ENCODE measurements at places on chromosomes 16 and 17.
A peak's percentile ranks its signal among the peaks of the same experiment; 100 is the strongest.

DNA sequence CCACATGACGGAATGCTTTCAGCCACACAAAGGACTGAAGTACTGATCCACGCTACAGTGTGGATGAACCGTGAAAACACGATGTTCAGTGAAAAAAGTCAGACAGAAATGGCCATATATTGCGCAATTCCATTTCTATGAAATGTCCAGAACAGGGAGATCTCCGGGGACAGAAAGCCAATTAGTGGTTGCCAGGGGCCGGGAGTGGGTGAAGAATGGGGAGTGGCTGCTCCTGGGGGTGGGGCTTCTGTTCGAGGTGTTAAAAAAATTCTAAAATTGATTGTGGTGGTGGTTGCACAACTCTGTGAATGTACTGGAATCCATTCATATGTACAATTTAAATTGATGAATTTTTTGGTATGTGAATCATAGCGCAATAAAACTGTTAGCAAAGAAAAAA lies 154.8 kb upstream of the HSBP1 start:
- no peak for DNase-seq

- peak; percentile 92 for DNase-seq
Observed at GRCh38 chr17:78890498-78890897, 12.5 kb downstream of the CEP295NL start.

- DNase-seq, result no peak
Observed at GRCh38 chr17:45241328-45242028, 19.8 kb downstream of the FMNL1 start.

DNA sequence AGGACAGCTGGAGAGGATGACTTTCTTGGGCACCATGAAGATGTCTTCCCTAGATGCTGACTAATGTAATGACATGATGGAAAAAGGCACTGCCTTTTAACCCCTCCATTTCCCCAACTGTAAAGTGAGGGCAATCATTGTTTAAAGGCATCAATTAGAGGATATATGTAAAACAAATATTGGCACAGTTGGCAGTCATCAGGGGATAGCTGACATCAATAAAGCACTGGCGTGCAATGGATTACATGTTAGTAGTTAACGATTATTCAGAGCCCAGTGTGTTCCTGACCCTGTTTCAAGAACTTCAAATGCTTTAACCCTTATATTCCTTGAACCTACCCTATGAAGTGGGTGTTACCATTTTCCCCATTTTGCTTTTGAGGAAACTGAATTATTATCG lies 100.7 kb downstream of the TMEM114 start:
- no peak for DNase-seq

- peak; percentile 80 for DNase-seq
Observed at GRCh38 chr16:27242868-27243590, 25.5 kb downstream of the NSMCE1 start.

DNA sequence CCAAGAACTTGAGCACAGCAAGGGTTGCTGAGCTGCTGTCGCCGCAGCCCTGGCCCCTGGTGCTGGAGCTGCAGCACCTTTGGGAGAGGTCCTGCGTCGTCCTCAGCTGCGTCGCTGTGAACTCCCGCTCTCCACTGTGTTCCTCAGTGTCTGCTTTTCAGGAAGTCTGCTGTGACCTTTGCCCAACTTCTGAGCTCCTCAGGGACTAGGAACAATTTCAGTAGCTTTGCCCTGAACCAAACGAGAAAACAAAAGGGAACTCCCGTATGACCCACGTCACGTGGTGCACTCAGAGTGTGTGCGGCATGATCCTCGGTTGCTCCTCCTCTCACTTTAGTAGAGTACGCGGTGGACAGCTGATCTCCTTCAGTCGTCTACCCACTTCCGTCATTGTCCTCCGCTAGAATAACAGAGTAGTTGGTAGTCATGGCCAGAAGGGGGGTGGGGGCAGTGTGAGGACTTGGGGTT lies 44.2 kb downstream of the WDR45B start:
- peak; percentile 89 for DNase-seq

DNA sequence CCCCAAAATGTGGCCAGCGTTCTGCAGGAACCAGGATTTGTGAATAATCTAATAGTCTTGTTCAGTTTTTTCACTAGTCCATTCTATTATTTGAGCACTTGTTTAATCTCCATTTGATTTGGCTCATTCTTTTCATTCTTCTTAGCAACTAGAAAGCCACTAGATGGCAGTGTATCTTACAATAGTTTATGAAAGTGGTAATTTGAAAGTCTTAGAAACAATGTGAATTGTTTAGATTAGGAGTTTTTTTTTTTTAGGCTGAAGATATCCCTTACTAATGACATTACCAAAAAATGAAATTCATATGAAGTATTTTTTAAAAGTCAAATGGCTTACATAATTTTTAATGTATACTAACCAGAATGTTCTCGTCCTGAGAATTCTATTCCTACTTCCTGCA lies 6.7 kb downstream of the ERI2 start:
- DNase-seq, result no peak

DNA sequence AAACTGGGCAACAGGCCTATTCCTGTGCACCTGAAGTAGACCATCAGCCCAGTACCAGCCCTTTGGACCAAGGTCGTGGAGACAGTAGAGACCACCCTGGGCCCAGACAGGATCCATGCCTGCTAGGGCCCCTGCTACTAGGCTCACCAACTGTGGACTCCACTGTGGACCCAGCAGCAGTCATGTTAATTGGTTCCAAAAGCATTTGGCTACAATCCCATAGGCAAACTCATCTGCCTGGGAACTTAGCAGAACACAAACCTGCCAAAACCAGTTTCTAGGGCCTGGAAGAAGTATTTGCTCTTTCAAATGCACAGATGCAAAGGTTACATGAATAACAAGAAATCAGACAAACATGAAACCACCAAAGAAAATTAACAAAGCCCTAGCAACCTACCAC lies 53.1 kb downstream of the ACSM2A start:
- no peak for DNase-seq

DNA sequence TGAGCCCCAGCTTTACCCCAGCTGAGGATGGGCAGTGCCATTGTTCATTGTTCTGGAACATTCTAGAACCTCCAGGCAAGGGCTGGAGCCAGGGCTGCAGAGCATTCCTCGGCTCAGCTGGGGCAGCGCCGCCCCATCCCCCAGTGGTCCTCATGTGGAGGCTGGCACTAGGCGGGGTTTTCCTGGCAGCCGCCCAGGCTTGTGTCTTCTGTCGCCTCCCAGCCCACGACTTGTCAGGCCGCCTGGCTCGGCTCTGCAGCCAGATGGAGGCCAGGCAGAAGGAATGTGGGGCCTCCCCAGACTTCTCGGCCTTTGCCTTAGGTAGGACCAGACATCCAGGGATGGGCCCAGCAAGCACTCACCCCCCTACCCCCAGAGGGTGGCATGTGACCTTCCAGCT lies at the start of gene TMEM95:
TMEM95 (plus strand) TSS at position 104 of the 400 bp plus-strand sequence; CDS start at position 153, 49 bp downstream.
- DNase-seq, result no peak

GRCh38 chr16:1050516-1050915 lies 22.0 kb upstream of the SSTR5 start:
- no peak for DNase-seq

GRCh38 chr16:55861288-55861687 lies 13.9 kb downstream of the CES5A start:
- no peak for DNase-seq

DNA sequence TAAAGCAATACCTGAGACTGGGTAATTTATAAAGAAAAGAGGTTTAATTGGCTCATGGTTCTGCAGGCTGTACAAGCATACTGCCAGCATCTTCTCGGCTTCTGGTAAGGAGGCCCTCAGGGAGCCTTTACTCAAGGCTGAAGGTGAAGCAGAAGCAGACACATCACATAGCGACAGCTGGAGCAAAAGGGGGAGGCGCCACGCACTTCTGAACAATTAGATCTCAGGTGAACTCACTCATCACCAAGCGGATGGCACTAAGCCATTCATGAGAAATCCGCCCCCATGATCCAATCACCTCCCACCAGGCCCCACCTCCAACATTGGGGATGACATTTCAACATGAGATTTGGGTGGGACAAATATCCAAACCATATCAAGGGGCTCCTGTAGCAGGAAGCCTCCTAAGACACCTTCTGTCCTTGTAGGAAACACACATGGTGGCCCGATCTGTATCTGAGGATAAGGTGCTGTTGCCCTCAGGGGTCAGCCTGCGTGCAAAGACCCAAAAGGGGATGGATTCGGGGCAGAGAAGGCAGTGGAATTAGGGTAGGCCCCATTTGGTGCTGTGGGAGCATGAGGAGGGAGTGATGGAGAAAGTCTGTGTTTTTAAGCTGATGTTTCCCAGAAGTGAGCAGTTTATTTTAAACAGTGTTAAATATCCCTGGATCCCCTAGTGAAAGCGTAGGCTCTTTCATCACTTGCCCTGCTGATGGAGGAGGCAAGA lies 23.0 kb downstream of the IL21R start:
- no peak for DNase-seq

DNA sequence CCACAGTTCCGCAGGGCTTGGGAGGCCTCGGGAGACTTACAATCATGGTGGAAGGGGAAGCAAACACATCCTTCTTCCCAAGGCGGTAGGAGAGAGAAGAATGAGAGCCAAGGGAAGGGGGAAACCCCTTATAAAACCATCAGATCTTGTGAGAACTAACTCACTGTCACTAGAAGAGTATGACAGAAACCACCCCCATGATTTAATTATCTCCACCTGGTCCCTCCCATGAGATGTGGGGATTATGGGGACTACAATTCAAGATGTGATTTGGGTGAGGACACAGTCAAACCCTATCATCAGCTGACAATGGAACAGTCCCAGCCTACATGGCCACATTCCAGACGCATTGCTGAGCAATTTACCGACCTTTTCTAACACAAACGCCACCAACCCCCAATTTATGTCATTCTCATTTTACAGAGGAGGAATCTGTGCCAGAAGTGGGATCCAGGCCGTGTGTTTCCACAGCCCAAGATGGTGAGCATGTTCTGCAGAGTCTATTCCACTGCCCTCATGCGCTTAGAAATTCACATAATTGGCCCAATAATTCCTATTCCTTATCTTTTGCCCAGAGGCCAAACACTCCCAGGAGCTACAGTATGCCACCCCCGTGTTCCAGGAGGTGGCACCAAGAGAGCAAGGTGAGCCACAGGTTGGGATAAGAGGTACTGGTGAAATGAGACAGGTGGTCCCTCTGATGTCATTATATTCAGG lies 17.3 kb downstream of the MILR1 start:
- no peak for DNase-seq

GRCh38 chr17:27521281-27522027 lies 65.2 kb downstream of the KSR1 start:
- no peak for DNase-seq

DNA sequence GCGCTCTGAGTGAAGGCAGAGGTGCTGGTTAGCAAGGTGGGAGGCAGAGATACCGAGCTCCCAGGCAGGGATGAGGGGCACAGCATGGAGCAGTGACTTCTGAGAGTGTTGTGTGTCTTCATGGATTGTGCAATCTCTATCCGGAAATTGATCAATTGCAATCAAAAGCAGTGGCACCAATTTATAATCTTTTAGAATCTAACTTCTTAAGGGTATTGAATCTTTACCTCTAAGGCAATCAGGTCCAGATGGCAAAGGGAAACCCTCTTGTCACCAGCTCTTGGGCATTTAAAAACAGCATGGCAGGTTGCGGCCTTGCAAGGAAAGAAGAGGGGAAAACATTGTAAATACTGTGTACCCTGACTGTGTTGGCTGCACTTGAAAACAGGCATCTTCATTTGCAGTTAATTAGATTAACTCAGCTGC lies 58.0 kb upstream of the MRTFB start:
- DNase-seq, result no peak

- DNase-seq, result peak; percentile 44
Observed at GRCh38 chr17:10021272-10021984, 116.4 kb upstream of the RCVRN start.

DNA sequence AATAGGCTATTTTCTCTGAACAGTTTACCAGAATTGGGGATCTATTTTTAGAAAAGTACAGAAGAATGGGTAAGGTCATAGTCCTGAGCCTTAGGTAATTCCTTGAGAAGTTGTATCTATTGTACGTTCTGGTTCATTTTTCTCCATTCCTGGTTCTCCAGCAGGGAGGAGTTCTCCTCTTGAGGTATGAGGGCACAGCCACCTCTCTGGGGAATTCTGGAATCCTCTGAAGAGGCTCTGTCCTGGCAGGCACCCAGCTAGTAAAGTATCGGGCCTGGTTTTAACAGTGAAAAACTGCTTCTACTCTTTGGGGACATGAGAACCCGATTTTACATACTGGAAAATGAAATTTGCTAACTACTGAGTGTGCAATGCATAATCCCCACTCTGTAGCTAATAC lies 19.6 kb upstream of the PMFBP1 start:
- DNase-seq, result no peak

DNA sequence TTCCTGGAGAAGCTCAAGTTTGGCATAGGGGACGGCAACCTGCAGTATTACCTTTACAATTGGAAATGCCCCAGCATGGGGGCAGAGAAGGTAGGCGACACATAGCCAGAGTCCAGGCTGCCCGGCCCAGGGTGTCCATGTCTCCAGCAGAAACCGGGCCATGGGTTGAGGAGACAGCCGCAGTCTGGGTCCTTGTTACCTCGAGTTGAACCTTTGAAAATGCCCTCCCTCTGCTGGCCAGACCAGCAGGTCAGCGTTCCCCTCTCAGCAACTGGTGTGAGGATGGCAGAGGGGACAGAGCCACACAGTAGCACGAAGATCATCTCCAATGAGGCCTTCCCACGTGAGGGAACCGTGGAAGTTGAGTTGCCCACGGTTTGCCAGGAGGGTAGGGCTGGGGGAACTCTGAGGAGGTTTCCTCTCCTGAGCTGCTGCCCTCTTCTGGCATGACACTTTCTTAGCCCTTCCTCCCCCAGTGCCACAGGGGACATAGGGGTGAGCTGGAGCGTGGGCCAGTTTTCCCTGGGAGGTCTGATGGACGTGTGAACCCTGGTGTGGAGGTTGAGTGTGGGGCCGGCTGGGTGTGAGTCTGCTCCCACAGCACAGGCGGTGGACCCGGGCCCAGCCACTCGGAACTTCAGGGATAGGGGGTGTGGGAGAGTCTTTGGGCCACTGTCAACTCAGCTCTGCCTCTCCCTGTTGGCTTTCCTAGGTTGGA lies 27.2 kb downstream of the PLCD3 start:
- no peak for DNase-seq

DNA sequence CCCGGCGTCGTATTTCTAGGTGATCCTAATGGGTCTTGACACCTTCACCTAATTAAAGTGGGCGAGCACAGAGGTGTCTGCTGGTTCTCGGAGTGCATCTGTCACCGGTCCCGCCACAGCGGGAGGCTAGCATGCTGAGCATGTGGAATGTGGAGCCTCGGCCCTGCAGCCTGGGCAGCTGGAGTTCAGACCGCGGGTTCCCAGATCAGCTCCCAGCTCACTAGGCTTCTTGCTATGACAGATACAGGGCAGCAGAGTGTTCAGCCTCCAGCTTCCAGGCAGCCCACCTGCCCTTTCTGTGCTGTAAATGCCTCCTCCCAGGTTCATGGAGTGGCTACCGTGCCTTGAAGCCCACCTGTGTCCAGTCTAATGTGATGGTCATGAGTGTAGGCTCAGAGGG lies 166.7 kb downstream of the CPPED1 start:
- DNase-seq, result no peak

- DNase-seq, result no peak
Observed at GRCh38 chr17:57985675-57985974, 2.4 kb downstream of the VEZF1 start.

GRCh38 chr16:67161595-67162058 lies 1.9 kb downstream of the FBXL8 start:
- DNase-seq, result no peak

GRCh38 chr17:69461951-69462369 lies 47.5 kb downstream of the MAP2K6 start:
- no peak for DNase-seq

Data from posterior vena cava (tissue), 2 donors.